ENCODE measurements at places on chromosomes 13 and 19.
A peak's percentile ranks its signal among the peaks of the same experiment; 100 is the strongest.

GRCh38 chr19:7619671-7620441 lies 9.5 kb downstream of the XAB2 start:
- DNase-seq: no peak

- DNase-seq: no peak
Measured at GRCh38 chr19:13102416-13102665, 317 bp downstream of the LYL1 start.

GRCh38 chr13:106651442-106651841 lies 83.5 kb upstream of the ARGLU1 start:
- DNase-seq: no peak

GRCh38 chr19:30722186-30722585 lies 350.0 kb downstream of the ZNF536 start:
- DNase-seq: no peak

- no peak for DNase-seq
Measured at GRCh38 chr13:98479496-98480003, 97.4 kb downstream of the STK24 start.

DNA sequence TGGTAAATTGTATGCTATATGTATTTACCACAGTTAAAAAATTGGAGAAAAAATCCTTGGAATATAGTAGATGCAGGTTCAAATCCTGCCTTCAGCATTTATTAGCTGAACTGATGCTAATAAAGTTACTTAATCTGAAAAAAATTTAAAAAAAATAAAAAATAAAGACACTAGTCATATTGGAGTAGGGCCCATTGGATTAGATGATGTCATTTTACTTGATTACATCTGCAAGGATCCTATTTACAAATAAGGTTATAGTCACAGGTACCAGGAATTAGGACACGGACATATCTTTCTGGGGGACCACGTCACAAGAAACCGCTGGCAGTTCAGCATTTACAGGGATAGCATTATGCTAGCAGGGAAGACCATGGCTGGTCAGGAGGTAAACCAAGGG lies 6.2 kb downstream of the ZNF555 start:
- DNase-seq: no peak

DNA sequence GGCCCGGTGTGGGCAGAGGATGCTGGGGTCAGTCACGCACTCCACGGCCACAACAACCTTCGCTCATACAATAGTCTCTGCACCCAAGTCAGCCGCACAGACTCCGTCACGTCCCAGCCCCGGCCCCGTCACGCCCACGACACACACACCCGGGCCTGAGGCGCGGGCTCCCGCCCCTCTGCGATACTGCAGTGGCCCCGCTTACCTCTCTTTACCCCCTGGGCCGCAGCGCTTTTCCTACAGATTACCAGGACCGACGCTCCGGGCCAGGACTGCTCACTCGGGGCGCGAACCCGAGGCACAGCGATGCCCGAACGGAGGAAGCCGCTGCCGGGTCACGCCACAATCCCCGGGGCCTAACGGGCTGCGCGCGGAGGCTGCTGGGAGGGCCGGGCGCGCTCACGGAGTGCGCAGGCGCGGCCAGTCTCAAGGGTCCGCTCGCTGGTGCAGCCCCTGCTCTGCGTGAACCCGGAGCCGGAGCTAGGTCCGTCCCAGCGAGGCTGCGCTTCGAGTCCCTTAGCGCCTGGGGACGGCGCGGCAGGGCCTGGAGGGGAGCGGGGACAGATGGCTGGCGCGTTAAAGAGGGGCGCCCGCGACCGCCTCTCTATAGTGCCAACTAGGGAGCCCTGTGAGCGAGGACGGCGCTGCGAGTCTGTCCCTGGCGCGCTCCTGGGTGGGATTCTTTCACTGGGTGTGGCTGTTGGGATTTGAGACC lies at the start of gene ZFP82:
Gene ZFP82 (minus strand): TSS at position 358 of the 715 bp plus-strand sequence. CDS start 8,855 bp downstream, outside the sequence.
- DNase-seq: peak; percentile 83

- DNase-seq: no peak
Measured at GRCh38 chr13:20363172-20363571, 131.1 kb upstream of the GJB6 start.

DNA sequence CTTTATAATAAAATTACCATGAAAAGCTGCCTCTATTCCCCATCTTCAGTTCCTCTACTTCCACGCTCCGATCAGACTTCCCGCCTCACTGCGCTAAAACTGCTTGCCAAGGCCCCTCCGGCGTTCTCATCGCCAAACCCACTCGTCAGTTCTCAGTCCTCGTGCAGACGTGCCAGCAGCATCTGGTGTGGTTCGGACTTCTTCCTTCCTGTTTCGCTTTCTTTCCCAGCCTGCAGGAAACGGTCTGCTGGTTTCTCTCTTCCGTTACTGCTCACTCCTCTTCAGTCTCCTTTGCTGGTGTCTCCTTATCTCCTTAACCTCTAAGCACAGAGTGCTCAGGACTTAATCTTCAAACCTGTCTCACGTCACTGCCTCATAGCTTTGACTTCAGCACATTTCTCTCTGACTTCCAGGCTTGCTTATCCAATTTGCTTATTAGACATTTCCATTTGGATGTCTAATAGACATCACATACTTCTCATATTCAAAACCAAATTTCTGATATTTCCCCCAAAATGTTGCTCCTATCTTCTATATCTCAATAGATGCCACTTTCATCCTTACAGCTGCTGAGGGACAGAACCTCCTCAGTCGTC lies 40.3 kb downstream of the RCBTB2 start:
- DNase-seq: peak; percentile 76

GRCh38 chr13:96252903-96253302 lies 163.0 kb downstream of the HS6ST3 start:
- no peak for DNase-seq

- DNase-seq: no peak
Measured at GRCh38 chr13:113869263-113869662, 5.4 kb upstream of the GAS6 start.

GRCh38 chr13:110774051-110774450 lies 60.6 kb downstream of the ING1 start:
- DNase-seq: no peak

DNA sequence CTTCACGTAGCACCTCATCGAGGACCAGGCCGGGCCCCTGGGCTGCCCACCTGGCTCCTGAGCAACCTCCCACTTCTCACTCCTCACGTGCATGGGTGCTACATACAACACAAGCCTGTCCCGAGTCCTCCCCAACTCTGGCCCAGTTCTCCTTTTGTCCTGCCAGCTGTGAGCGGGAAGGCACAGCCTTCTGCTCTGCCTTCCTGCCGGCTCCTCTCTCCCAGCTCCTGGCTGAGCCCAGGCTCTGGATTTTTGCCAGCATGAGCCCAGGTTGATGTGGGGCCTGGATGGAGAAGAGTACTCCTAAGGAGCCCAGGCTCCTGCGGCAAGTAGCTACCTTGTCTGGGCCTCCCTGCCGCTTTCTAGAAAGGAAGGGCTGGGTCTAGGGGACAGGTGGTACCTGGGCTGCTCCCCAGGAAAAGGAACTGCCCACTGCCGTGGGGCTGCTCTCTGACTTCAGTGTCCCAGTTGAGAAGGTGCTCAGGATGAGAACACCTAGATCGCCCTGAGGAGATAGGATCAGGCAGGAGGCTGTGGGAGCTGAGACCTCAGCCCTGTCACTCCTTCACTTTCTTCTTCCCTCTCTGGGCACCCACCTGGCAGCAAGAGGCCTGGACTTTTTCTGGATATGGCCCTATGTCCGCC lies 23.6 kb downstream of the LYL1 start:
- DNase-seq: no peak

- peak; percentile 67 for DNase-seq
Measured at GRCh38 chr19:41299755-41300089, 10.2 kb upstream of the CCDC97 start.

- DNase-seq: no peak
Measured at GRCh38 chr19:55348317-55349034, 6.0 kb downstream of the COX6B2 start.

GRCh38 chr19:14127176-14127575 lies 9.2 kb downstream of the ASF1B start:
- no peak for DNase-seq

DNA sequence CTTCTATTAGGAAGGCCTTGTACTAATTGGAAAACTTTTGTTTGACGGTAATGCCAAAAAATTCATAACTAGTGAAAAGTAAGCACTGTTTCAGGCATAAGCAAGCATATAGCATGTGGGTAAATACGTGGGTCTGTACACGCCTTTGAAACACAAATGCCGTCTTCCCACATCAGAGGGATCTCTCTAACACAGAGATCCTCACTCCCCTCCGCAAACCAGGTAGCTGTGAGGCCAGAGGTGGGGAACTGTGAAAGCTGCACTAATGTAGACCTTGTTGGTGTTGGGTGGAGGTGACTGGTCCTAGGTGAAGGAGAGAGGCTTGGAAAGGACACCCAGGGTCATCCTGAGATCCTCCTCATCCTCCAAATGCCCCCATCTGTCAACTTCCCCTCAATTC lies 16.0 kb upstream of the POU2F2 start:
- DNase-seq: no peak

- DNase-seq: no peak
Measured at GRCh38 chr19:22609630-22610029, 24.5 kb upstream of the ZNF492 start.

GRCh38 chr13:111129465-111130115 lies 14.5 kb downstream of the ARHGEF7 start:
- no peak for DNase-seq

DNA sequence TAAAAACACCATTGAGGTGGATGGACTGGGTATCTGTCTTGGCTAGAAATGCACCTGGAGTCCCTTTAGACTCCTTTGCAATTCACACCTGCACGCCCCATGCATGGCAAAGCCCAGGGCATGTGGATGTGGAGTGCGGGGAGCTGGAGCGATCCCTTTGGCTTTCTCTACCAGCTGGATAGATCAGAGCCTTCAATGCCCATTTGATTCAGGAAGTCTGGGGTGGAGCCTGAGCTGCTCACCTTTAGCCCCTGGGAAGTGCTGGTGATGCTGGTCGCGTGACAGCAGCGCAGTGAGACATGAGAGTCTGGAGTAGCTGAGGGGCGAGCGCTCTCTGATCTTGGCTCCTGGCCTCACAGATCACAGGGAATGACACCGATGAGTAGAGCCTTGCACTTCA lies 4.8 kb upstream of the ZNF536 start:
- no peak for DNase-seq

GRCh38 chr19:15191514-15191913 lies 9.3 kb downstream of the NOTCH3 start:
- DNase-seq: no peak

- DNase-seq: no peak
Measured at GRCh38 chr13:40492511-40492910, 173.9 kb downstream of the FOXO1 start.
